ENCODE measurements at places on chromosomes 7 and 10.

DNA sequence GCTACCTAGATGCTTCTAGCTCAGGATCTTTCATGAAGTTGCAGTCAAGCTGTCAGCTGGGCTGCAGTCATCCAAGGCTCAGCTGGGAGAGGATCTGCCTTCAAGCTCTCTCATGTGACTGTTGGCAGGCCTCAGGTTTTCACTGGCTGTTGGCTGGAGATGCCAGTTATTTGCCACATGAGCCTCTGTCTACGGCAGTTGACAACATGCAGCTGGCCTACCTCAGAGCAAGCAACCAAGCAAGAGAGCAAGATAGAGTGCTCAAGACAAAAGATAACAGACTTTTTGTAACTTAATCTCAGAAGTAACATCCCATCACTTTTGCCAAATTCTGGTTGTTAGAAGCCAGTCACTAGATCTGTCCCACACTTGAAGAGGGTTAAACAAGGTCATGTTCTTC is 125.8 kb downstream of the TPST1 start:
- DNase-seq: no peak

DNA sequence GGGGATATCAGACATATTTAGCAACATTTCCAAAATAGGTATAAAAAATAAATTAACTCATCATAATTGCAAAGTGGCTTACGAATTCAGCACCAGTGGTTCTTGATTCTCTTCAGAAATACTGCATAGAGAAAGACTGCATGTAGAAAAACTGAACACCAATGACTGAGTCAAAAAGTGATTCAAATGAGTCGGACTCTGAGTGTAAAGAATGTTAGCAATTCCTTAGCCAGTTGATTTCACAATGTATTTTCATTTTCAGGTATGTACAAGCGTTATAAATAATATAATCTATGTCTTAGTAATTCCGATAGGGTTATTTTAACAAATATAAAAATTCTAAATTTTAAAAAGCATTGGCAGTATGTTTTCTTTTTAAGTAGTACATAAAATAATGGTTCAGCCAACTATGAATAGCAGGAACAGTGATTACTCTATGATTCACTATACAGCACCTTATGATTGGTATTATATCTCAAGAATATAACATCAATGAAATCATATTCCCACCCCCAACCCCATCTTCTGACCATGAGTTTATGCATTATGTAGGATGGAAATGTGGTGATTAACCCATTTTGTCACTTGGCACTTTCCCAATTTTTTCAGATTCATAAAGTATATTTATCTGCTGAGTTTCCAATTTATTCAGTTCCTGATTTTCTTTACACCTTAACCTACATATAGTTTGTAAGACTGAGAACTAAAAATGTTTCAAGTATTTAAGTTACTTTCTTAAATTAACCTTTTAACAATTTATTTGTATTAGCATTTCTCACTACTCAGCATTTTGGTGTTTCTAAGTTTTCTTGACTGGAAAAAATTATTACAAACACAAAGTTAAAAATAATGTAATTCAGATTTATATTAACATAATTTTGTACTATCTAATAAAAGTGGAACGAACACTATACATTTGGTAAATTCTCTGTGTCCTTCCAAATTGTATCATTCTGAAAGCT is 33.9 kb downstream of the DNAJC1 start:
- no peak for DNase-seq

GRCh38 chr7:93231259-93231658 is 907 bp upstream of the VPS50 start:
- DNase-seq: no peak

GRCh38 chr10:76962851-76963250 is 674.8 kb downstream of the KCNMA1 start:
- DNase-seq: no peak

GRCh38 chr7:66699998-66700397 is 40.5 kb upstream of the RABGEF1 start:
- peak; percentile 50 for DNase-seq

DNA sequence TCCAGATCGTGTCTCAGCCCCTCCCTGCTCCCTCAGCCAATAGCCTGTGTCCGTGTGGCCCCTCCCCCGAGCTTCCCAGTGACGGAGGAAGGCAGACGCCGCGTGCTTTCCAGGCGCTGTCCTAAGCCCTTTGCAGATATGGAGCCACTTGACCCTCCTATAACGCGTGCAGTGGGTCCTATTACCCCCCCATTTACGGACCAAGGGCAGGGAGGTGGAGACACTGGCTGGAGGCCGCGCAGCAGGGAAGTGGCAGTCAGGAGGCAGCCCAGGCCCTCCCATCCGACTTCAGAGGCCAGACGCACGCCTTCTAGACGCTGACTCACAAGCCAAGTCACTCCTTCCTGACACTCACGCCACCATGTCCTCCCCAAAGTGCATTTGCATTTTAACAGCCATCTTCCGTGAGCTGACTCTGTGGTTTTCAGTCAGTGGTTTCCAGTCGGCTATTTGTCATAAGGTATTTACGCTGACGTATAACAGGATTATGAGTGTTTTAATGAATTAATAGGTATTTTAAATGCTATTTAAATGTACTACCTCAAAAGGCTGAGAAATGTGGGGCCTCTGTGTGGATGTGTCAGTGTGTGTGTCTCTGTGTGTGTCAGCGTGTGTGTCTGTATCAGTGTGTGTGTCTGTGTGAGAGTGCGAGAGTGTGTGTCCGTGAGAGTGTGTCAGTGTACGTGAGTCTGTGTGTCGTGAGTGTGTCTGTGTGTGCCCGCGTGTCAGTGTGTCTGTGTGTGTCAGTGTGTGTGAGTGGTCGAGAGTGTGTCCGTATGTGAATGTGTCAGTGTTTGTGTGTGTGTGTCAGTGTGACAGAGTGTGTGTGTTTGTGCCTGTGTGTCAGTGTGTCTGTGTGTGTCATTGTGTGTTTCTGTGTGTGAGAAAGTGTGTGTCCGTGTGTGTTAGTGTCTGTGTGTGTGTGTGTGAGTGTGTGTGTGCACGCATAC is 92.0 kb upstream of the INSIG1 start:
- peak; percentile 72 for DNase-seq

GRCh38 chr7:37656913-37657530 is 26.5 kb upstream of the GPR141 start:
- DNase-seq: no peak

- DNase-seq: no peak
Observed at GRCh38 chr7:148472406-148472805, 118.2 kb upstream of the C7orf33 start.

DNA sequence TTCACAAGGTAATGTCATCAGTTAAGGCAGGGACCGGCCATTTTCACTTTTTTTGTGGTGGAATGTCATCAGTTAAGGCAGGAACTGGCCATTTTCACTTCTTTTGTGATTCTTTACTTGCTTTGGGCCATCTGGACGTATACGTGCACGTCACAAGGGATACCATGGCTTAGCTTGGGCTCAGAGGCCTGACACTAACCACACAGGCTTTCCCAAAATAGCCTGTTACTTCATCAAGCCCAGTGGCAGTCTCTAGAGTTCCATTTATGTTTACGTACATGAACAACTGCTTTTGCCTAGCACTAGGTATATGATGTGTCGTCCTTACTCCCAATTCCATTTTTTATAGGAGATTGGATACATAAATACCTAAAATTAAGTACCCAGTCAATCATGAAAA is 237.9 kb downstream of the C7orf25 start:
- no peak for DNase-seq

GRCh38 chr7:7688310-7688709 is 30.1 kb downstream of the RPA3 start:
- DNase-seq: no peak

DNA sequence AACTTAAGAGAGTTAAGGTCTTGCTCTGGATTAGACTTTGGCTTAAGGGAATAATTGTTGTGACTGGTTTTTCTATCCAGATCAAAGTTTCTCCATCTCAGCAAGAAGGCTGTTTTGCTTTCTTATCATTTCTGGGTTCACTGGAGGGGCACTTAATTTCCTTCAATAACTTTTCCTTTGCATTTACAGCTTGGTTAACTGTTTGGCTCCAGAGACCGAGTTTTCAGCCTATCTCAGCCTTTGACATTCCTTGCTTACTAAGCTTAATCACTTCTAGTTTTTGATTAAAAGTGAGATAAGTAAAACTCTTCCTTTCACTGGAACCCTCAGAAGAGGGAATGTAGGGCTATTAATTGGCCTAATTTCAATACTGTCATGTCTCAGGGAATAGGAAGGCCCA is 76.4 kb downstream of the LARP4B start:
- DNase-seq: no peak

GRCh38 chr7:150737265-150738055 is at the start of gene GIMAP5:
Gene GIMAP5, plus strand, starts transcription at chr7:150737418. Its CDS starts 3,467 bp downstream, at chr7:150740885.
- DNase-seq: no peak

DNA sequence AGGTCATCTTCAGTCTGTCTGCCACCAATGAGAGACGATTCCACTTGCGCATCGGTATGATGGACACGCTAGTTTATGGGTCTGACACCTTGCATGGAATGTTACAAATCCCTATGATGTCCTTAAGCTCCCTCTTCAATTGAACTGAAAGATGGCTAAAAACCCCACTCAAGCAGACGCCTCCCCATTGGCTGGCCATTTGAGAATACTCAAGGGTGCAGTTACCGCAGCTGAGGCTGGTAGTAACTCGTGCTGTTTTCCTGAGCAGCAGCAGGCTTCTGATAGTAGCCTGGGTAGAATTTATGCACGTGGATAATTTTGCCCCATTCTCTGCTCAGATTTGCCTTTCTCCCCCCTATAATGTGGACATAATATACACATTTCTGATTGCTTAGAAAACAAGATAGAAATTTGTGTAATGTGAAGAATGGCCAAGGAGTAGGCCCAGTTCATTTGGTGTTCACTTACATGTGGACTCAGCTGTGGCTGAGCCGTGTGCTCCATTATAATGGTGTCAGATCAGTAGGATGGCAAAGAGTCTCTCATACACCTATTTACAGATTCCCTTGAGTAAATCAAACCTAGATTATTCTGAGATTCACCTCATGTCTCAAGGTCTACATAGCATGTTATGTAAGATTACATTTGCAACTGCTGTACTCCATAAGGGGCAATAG is 142.8 kb downstream of the HIBADH start:
- no peak for DNase-seq

DNA sequence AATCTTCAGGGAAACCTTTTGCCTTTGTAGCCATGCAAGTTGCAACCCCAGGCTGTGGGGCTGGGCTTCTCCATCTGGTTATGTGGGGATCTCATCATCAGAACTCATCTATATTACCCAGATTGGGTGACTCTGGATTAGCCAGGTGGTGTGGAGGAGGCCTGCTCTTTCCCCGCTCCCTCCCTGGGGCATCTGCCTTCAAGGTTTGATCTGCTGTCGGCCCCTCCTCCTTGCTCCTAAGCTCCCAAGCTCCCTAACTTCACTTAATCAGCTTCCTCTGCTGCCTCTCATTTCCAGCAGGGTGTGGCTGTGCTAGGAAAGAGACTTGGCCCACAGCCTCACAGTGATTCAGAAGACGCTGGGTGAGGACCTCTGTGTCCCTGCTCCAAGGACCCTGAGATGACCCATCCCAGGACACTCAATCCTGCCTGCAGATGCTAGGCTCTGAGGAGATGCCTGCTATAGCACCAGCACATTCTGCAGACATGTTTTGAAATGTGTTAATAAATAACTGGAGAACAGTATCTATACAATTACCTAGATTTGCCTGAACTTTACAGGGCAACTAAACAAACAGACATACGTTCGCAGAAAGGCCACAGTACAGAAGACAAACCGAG is 392.1 kb upstream of the PODXL start:
- DNase-seq: peak; percentile 50

GRCh38 chr7:7911369-7912123 is 57.0 kb upstream of the GLCCI1 start:
- DNase-seq: no peak

GRCh38 chr10:57919864-57920263 is 347.8 kb downstream of the IPMK start:
- DNase-seq: no peak

DNA sequence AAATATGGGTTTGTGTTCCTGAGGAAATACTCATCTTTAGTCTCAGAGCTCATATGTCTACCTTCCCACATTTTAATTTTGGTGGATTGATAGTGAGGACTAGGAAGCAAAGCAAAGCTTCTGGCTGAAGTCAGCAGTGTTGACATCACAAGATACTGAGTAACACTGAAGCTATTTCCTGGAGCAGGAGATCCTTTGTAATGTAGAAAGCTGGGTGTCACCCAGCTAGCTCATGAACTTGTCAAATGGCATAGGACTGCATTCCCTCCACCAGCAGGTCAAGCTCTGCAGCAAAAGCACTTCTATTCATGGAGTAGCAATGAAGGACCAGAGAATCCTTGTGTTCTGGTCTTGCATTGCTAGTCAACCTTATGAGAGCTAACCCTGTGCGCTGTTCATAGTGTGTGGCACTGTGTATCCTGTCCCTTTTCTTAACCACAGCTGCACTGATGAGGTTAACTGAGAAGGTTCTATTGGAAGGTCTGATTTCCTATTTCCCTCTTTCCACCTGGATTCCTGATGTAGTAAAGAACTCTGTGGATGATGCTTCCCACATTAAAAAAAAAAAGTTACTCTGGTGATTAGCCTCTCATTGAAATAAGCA is 94.8 kb upstream of the ZNF804B start:
- no peak for DNase-seq

GRCh38 chr10:124168581-124168980 is 75.2 kb upstream of the CHST15 start:
- DNase-seq: no peak

GRCh38 chr7:35697414-35698175 is 2.7 kb upstream of the HERPUD2 start:
- no peak for DNase-seq

GRCh38 chr7:155380221-155380861 is 77.6 kb upstream of the EN2 start:
- peak; percentile 77 for DNase-seq

- no peak for DNase-seq
Observed at GRCh38 chr7:77434570-77435275, 18.6 kb upstream of the GSAP start.

GRCh38 chr7:117686311-117686935 is 186.8 kb downstream of the CTTNBP2 start:
- no peak for DNase-seq

- no peak for DNase-seq
Observed at GRCh38 chr7:119256001-119256400, 1017.0 kb upstream of the KCND2 start.

- no peak for DNase-seq
Observed at GRCh38 chr7:130703851-130704250, 17.5 kb upstream of the TSGA13 start.

- no peak for DNase-seq
Observed at GRCh38 chr7:50733552-50733951, 49.1 kb downstream of the GRB10 start.

- DNase-seq: no peak
Observed at GRCh38 chr10:314871-315270, 179.6 kb downstream of the ZMYND11 start.

GRCh38 chr10:113049881-113050280 is 99.8 kb downstream of the TCF7L2 start:
- DNase-seq: no peak

Data from Ammon's horn (tissue), 1 donor.